CD4-positive, alpha-beta T cell treated with Interleukin-4 for 4 hours (primary cell): ENCODE measurements at places on chromosomes 12 and 14.

DNA sequence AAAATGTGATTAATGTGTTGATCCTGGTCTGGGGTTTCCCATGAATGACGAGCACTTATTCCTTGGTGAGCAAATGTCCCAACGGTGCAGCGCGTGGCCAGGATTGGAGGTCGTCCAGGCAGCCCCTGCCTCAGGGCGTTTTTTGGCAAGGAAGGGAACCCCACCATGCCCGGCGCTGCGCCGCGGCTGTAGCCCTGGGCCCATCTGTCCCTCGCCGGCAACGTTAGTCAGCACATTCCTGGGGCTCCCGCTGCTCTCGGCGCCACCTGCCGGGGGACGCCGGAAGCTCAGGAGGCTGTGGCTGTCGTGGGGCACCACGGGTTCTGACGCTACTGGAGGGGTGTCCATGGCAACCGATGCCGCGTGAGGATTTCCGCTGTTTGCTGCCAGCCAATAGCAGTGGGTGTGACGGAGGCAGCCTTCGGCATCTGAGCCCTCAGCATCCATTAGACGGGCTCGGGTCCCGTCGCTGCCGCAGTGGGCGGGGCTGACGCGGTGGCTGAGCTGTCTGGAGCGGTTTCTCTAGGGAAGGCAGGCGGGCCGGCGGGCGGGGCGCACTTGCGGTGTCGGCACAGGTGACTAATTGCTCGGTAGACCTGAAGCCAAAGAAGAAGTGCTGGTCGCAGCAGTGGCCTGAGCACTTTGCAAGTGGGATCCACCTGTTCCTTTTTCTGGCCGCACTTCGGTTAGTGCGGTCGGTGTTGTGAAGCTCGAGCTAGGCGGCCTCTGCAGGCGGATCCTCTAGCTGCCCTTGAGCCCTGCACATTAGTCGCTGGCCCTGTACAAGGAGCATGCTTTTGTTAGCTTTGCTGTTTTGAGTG is 29.5 kb downstream of the RAB35 start:
- DNase-seq = peak; percentile 100

DNA sequence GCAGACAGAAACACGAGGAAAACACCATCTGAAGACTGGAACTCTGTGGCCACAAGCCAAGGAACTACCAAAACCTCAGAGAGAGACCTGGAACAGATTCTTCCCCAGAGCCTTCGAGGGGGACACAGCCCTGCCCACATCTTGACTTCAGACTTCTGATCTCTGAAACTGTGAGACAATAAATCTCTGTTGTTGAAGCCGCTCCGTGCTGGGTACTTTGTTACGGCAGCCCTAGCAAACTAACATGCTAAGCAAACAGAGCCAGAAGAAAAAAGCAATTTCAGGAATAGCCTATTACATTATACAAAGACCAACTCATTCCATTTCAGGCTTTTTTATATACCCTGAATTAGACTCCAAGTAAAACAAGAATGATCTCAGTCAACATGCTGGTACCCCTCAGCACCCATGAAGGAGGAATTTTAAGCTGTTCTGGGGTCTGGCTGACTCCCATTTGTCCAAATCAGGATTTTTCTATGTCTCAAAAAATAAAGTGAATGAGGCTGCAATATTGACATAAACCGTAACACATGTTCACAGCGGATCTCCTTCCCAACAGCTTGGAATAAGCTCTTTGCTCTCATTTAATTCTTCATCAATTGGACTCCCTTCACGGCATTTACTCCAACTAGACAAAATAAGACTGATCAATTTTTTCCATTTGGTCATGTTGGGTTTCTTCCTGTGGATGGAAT is 190.1 kb downstream of the FOXN3 start:
- no peak for DNase-seq

DNA sequence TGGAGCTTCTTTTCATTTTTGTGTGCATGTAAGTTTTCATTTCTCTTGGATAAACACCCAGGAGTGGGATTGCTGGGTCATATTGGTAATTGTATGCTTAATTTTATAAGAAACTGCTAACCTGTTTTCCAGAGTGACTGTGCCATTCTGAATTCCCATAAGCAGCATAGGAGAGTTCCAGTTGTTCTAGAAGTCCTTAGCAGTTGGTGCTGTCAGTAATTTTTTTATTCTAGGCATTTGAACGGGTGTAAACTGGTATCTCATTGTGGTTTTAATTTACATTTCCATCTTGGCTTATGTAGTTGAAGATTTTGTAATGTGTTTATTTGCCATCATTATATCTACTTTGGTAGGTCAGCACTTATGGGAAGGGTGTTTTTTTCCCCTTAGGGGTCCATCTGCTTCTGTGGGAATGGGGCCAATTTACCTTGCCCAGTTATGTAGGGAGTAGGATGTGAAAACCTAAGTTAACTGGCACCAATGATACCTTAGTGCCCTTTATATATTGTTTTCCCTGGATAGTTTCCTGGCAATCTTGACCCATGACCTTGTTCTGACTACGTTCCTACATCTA is 202.9 kb downstream of the AKAP6 start:
- DNase-seq = no peak

DNA sequence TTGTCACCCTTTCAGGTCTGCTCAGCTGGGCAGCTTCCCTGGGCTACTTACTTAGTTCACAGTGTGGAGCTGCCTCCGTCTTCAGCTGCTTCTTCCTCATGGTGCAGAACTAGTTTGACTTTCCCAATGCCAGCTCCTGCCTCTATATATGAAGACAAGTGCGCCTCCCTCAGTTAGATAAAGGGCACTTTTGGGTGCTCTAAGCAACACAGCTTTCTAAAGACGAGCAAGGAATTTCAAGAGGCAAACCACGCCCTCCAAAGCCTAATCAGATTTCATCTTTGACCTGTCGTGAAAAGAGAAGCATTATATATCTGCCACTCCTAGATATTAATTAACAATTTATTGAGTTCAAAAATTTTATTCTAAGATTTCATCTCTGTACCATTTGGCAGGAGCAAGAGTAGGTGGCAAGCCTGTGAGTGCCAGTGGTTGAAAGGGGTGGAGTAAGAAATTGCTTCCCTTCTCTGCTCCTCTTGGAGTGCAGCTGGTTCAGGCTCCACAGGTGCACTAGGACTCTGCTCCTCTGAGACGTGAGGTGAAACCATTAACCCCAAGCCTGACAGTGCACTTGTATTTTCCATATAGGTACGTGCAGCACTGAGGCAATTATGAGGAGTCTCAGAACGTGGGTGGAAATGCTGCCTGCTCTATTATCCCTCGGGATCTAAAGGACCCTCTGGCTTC is 2.1 kb upstream of the SLC11A2 start:
- peak; percentile 41 for DNase-seq

- no peak for DNase-seq
Observed at GRCh38 chr12:89556976-89557375, 31.1 kb upstream of the POC1B start.

DNA sequence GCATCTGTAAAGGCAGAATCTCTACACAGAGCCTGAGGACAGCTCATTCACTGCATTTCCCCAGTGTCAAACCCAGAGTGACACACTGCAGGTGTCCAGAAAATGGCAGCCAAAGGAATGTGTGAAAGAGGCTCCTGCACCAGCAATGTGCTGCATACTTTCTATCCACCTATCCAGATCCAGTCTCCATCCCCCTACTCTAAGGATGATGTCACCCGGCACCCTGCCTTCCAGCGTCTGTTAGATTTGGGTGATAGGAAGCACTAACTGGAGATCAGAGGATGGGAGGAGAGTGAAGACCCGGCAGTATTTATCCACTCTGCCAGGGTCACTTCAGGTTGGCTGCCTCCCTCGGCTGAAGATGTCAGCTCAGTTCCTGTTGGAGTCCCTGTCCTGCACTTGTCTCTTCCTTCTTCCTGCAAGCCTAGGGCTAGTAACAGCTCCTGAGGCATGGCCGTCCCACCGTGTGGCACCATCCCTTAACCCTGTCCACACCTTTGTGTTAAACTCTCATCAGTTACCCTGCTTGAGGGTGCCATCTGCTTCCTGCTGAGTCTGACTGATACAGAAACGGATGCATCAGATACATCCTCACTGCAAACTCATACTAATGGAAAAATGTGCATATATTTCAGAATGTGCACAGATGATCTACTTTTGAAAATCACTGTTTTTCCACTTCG is 13.0 kb upstream of the GPR68 start:
- DNase-seq = no peak

DNA sequence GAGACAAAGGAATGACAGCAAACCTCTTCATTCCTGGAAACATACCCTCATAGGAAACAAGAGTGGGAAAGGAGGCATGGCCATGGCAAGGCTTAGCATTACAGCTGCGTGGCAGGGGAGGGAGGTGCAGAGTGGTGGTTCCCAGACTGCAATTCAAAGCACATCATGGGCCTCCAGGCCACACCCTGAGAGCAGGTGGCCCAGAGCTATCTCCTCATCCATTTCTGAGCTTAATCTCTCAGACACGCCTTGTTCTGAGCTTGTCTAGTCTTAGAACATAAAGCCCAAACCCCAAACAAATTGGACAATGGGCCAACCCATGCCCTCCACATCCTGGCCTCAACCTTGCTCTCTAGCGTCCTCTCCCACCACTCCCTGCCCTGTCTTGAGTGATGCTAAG is 5.9 kb upstream of the KRT3 start:
- DNase-seq = no peak

GRCh38 chr14:32933629-32934072 is 5.0 kb upstream of the NPAS3 start:
- DNase-seq = no peak

- DNase-seq = no peak
Observed at GRCh38 chr12:131087302-131087818, 133.7 kb downstream of the ADGRD1 start.

GRCh38 chr12:2633176-2633824 is 161.5 kb upstream of the FKBP4 start:
- no peak for DNase-seq

GRCh38 chr12:67426067-67426466 is 156.9 kb downstream of the CAND1 start:
- no peak for DNase-seq

DNA sequence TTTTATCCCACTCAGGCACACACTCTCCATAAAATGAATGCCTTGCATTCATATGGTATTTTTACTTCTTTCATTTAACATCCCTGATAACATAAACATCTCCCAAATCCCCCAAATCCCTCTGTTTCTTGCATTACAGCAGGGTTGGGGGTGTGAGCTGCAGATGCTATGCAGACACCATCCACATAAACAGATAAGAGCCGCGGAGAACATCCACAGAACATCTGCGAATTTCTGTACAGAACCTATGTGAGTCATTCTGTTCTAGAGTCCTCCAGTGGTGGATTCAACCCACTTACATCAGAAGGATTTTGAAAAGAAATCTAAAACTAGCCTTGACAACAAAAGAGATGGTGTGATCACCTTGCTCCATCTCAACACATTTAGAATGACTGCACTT is 20.3 kb downstream of the FBLN5 start:
- DNase-seq = no peak

DNA sequence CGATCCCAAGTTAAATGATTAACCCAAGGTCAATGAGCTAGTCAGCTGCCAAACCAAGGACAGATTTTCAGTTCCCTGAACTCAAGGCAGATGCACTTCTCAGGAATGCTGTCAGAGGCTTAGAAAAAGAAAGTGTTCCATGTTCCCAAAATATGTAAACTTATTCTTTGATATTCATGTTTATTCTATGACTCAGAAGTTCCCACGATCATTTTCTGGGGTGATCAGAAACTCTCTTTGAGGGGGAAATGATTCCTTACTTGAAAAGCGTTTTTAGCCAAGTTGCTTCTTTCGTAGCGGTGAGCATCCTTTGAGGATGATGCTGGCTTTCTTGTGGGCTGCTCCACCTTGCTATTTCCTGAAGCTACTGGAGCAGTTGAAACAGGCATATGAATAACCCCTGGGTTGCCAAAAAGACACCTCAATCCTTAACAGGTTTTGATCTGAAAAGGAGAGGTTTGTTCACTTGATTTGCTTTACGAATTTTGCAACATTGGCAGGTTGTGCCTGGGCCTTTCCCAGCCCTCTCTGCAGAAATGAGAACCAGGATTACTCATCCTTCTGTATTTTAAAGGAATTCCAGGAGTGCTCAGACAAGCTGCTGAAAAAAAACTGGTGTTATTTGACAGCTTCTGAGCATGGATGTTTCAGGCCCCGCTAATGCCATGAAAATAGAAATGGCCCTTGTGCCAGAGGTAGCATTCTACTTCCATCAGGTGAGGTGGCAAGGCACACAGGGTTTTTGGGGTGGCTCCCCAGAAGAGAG is 121.4 kb upstream of the HIF1A start:
- no peak for DNase-seq

- DNase-seq = no peak
Observed at GRCh38 chr12:32870716-32871115, 25.9 kb downstream of the PKP2 start.

DNA sequence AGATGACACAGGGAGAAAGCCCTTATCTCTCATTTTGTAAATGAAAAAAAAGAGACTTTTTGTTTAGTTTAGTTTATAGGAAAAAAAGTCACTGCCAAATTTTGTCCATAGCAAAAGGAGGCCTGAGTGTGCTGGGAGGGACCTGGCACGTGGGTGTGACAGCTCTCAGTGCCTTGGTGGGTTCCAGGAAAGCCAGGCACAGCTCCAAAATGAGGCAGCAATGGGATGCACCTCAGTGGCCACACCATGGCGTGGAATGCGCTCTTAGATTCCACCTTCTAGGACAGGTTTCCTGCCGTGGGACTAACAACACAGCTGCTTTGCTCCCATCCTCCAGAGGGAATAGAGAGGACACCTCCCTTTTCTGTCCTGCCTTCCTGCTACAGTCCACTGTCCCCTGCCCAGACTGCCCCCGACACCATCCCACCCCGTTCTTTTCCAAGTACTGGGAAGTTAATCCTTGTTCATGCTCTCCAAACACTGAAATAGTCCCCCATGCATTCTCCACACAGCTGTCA is 207.6 kb downstream of the EMP1 start:
- no peak for DNase-seq

DNA sequence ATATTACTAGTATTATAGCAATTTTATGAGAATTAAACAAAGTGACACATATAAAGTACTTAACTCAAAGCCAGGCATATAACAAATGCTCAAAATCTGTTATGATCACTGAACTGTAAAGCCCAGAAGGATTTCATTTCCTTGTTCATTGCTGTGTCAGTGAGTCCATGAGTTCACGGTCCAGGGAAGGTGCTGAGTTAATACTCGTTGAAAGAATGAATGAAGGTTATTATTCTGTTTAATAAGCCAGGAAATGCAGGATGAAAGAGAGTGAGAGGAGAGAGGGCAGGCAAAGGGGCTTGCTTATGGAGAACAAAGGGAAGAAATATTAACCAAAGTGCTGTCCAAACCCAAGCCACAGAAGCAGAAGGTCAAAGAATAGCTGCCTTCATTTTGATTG is 40.2 kb upstream of the NT5DC3 start:
- no peak for DNase-seq

- no peak for DNase-seq
Observed at GRCh38 chr14:94088516-94088915, 7.4 kb downstream of the IFI27L1 start.

DNA sequence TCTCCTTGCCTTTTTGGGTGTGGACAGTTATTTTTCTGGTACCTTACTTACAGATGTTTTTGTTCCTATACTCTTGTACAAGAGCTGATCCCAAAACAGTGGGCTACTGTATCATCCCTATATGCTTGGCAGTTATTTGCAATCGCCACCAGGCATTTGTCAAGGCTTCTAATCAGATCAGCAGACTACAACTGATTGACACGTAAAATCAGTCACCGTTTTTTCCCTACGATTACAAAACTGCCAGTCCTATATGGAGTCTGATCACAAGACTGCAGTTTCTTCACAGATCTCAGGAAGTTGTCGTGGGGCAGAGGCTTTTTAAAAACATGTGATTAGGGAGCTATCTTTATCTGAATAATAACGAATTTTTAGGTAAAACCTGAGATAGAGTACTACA is 1.3 kb downstream of the LYSET start:
- no peak for DNase-seq
